Amniotic epithelial cell (primary cell): ENCODE measurements at places on chromosomes 1 and 21.
A peak's percentile ranks its signal among the peaks of the same experiment; 100 is the strongest.

- peak; percentile 17 for DNase-seq
These were observed 378.9 kb downstream of the KCNH1 start for GRCh38 chr1:210754878-210755665.

- peak; percentile 52 for DNase-seq
These were observed 49.1 kb upstream of the RCOR3 start for GRCh38 chr1:211210052-211210451.

- DNase-seq, result peak; percentile 97
These were observed 12.5 kb downstream of the RPS6KA1 start for GRCh38 chr1:26541816-26542711.

DNA sequence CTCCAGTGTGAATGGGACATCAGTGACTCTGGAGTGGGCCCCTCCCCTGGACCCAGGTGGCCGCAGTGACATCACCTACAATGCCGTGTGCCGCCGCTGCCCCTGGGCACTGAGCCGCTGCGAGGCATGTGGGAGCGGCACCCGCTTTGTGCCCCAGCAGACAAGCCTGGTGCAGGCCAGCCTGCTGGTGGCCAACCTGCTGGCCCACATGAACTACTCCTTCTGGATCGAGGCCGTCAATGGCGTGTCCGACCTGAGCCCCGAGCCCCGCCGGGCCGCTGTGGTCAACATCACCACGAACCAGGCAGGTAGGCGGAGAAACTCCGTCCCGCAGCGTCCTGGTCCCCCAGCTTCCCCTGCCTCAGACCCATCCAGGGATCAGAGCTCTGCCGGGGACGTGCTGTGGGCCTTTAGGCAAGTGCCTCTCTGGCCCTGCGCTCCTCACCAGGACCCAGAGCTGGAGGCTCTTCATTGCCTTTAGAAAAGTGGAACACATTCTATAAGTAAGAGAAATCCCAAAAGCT lies 25.7 kb downstream of the EPHA8 start:
- no peak for DNase-seq

GRCh38 chr21:21232320-21232719 lies 234.1 kb downstream of the NCAM2 start:
- peak; percentile 31 for DNase-seq

GRCh38 chr1:234608025-234608910 lies 1.7 kb downstream of the IRF2BP2 start:
- peak; percentile 95 for DNase-seq

DNA sequence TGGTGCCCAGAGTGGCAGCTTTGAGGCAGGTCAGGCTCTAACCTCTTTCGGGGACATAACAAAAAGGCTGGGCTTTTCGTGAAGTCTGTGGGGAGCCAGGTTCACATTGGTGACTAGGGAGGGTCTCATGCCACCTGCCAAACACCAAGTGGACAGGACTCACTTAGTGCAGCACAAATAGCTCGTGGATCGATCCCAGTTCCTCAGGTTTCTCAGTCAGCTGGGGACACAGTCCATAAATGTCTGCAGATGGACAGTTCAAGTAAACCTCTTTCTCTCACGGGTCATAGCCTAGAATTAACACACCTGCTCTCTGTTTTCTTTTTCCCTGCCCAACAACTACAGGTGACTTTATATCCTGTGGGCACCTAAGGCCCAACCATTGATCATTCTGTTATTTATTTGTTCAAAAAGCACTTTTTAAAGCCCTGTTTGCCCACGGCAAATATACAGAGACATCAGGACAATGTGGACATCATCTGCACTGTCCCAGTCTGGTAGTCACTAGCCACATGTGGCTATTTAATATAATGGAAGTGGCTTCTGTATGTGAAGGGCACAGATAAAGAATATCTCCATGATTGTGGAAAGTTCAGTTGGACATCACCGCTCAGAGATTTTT lies 53.5 kb downstream of the CAPN2 start:
- no peak for DNase-seq

- peak; percentile 52 for DNase-seq
These were observed 86.8 kb downstream of the LRRC8C start for GRCh38 chr1:89719502-89720306.

DNA sequence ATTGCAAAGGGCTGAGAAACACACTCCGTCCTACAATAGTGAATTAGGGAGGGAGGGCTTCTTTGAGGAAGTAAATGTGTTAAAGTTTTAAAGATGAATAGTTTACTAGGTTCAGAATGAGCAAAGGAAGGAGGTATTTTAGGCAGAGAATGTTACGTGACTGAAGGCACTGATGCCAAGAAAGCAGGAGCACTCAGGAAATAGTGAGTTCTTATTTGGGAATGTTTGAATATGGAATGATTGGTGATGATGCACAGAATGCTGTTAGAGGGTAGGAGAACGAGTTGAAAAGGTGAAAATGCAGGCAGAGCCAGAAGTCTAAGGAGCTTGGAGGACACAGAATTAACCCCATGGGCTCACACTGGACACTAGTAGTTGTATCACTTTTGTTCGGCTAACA lies 108.0 kb downstream of the NRIP1 start:
- peak; percentile 37 for DNase-seq
